ENCODE measurements at places on chromosomes 7 and 10.

DNA sequence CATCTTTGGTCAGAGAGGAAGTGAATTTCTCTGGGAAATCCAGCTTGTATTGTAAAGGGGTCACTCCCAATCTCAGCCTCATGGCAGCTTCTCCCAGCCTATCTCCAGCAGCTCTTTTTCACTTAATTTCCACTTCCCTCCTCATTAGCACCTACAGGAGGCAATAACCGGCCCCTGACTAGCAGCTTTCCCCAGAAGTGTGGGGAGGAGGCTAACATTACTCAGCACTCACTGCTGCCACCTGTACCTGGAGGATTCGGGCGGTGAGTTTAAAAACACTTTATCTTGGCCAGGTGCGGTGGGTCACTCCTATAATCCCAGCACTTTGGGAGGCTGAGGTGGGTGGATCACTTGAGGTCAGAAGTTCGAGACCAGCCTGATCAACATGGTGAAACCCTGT, 3.8 kb downstream of the NODAL start:
- no peak for DNase-seq

DNA sequence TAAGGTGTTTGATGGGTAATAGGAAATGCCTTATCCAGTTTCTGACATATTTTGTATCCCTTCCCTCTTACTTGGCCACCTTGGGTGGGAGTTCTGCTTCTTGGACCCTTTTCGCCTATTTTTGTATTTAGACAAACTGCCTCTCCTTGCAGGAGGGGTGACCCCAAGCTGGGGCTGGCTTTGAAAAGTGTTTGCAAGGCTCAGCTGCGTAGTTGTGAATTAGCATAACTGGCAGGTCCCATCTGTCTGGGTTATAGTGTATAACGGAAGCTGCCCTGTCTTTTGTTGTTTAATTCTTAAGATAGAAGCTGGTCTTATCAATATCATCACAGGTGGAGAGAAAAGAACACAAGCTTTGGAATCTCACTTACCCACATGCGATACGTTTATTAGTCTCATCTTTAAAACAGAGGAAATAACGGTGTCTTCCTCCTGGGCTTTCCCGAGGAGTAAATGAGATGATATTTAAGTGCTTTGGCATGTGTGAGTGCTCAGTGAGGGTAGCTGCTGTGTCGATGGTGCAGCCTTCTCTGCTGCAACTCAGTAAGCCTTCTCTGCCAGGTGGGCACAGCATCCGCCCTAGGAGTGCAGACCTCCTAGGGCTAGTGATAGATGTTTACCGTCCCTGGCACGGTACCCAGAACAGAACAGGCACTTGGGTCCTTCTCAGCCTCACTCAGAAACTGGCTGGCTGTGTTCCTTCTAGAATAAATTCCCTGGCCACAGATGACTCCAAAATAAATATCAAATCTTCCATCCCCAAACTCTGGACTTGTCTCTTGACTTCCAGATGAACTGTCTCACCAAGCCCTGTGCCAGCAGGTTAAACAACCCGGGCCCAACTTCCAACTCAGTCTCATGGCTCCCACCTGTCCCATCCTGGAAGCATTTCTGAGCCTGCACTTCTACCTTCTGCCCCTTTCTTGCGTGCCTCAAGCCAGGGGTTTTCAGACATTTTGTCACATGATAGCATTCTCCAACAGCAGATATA, 227.3 kb downstream of the GFRA1 start:
- DNase-seq = no peak

GRCh38 chr7:151727579-151728285, 149.2 kb downstream of the PRKAG2 start:
- no peak for DNase-seq

DNA sequence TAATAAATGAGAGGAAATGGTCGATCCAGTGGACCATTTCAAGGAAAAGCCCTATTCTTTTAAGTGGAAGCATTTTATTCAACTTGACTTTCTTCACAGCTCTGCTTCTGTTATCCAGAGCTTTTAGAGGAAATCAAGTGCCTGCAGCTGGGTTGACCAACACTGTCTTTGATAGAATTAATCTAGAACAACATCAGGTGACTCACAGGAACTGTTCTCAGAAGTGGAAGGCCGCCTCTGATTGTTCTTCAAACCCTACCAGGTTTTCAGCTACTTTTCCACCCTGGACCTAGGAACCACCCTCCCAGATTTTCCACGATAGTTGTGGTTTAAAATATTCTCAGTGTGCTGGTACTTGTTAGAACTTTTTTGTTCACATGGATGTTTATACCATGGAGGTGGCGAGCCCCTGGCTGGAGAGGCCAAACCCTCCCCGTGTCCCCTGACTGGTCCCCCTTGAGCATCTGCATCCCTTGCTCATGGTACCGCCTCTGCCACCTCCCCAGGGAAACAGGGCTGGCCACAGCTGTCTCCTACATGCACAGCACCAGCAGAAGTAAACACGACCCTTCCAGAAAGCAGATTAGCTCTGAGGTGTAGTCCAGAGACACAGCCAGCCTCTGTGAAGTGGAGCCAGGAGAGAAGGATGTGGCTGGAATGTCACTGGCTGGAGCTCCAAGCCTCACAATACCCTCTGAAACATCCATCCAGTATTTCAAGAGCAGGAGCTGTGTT, 293.3 kb downstream of the USP6NL start:
- no peak for DNase-seq

GRCh38 chr7:142477079-142477651, 219.3 kb upstream of the PRSS58 start:
- DNase-seq = no peak

GRCh38 chr7:19177269-19177668, 32.0 kb upstream of the FERD3L start:
- no peak for DNase-seq

GRCh38 chr7:41916450-41916927, 213.6 kb upstream of the INHBA start:
- DNase-seq = no peak

DNA sequence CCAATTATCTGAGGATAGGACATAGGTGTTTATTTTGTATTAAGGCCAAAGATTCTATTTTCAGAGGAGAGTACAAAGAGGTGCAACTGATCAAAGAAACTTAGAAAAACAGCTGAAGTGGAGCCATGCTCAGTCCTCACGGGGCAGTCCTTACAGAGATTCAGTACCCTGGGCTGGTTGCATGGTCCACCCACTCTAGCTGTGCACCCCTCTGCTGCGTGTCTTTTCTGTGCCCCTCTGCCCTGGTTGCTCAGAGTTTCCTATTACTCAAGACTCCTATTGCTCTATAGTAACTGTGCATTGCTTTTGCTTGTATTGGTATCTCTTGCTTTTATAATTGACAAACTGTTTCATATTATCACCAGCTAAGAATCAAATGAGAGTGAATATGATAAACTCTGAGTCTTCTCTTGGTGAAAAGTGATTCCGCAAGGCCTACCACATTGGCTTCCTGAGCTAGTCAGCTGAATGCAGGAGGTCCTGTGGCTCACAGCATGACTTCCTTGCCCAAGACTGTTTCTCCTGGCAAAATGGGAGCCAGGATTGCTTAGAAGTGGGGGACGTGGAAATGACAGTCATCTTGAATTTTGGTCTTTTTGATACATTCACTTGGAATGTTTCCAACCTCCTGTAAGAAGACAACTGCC, 137.0 kb downstream of the GLCCI1 start:
- DNase-seq = no peak

DNA sequence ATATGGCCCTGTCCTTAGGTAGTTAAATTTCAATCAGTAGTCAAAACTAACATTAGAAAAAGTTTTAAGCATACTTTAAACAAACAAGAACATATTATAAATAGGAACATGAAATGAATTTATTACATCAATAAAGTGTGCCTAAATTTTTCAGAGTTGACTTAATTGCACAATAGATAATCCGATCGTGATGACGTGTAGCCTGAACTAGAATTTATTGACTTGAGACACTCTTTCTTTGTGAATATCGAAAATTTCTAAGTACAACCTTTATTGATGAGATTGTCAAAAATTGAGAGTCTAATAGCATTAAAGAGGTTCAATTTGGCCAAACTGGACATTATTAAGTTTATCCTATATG, 56.0 kb downstream of the CALD1 start:
- DNase-seq = no peak

DNA sequence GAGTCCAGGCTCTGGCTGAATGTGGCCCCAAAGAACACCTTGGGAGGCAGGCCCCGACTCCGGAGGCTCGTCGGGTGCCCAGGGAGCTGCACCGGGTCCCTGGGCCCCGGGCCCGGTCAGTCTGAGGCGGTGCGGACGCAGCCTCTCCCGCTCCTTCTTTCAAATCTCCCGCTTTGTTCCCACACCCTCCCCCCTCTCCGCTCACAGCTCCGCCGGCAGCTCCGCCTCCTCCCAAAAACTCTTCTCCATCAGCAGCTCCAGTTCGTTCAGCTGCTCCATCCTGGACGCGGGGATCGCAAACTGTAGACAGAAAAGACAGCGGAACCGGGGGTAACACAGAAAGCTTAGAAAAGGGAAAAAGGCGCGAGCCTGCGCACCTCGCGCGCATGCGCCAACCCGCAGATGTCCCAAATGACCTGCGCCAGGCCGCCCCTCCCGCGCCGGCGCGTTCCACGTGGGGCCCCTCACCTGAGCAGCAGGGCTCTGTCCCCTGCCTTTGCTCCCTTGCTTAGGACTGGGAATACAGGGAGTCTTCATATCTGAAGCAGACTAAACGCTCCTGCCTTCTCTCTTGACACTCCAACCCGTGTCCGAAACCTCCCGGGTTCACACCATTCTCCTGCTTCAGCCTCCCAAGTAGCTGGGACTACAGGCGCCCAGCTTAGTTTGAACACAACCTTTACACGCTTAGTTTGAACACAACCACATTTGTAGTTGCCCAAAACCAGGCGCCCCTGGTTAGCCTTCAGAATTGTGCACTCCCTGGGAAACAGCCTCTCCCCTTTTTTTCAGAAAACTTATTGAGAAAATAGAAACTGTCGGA, at the start of gene DNA2:
TSS of gene DNA2 (minus strand) at position 388 of the 823 bp plus-strand sequence. CDS start at position 279, 109 bp downstream.
- no peak for DNase-seq

GRCh38 chr7:1301054-1301881, 68.6 kb downstream of the UNCX start:
- DNase-seq = no peak

- DNase-seq = no peak
Measured at GRCh38 chr10:97640868-97641811, 669 bp downstream of the PI4K2A start.

DNA sequence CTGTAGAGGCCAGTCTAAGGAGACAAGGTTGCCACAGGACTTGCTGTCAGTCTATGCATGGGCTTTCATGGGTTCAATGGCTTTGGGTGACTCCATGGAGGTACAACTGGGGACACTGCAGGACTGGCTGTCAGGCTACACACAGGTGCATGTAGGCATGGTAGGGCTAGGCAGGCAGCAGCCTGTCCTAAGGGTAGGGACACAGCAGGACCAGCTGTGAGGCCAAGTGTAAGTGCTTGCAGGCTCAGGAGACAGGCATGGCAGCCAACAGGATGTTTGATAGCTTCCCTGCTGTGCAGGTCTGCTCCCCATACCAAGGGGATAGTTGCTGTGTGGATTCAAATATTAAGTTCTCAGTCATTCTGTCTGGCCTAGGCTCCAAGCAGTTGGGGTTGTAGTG, 181.0 kb upstream of the NPY start:
- DNase-seq = no peak

DNA sequence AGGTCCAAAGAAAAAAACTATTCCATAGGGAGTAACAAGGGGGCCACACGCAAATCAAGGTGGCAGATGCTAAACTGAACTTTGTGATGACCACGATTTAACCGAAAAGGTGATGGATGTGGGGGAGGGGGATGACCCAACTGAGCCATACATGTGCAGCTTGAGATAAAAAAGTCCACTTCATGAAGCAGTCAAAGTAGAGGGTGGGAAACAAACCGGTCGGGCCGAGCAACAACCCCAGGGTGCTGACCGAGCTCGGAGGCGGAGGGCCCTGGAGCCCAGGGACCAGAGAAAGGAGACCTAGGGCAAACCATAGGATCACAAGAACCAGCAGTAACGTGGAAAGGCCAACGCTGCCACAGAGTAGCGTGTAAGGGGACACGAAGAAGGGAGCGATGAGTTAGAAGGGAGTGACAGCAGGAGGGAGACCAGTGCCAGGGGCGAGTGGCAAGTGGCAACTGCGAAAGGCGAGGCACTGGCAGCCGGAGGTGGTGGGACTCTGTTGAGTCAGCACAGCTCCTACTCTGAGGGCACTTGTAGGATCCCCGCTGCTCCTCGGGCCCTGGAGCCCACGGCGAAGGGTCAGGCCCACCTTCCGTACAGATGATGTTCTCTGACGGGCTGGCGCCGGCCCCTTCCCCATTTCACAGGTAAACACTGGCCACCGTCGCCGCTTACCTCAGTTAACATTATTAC, 540 bp downstream of the SNX13 start:
- no peak for DNase-seq

GRCh38 chr7:30155481-30155880, 20.7 kb downstream of the MTURN start:
- no peak for DNase-seq

DNA sequence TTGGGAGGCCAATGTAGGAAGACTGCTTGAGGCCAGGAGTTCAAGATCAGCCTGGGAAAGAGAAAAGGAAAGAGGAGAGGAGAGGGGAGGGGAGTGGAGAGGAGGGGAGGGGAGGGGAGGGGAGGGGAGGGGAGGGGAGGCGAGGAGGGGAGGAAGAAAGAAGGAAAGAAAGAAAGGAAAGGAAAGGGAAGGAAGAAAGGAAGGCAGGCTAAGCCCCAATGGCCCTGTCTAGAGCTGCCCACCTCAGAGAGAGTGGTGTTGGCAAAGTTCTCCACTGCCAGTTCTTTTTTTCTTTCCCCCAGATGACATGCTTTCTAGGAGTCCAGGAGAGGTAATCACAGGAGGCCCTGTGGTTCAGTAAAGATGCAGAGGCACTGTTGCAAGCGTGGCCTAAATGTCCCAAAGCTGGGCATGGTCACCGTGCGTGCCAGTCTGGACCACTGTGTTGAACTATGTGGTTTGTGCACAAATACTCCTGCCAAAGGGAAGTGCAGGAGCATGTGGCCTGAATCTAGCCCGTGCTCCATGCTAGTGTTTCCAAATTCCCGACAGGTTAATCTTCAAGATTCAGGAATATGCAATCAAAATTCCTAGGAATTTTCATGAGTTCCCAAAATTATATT, 39.7 kb downstream of the ODAD2 start:
- no peak for DNase-seq

DNA sequence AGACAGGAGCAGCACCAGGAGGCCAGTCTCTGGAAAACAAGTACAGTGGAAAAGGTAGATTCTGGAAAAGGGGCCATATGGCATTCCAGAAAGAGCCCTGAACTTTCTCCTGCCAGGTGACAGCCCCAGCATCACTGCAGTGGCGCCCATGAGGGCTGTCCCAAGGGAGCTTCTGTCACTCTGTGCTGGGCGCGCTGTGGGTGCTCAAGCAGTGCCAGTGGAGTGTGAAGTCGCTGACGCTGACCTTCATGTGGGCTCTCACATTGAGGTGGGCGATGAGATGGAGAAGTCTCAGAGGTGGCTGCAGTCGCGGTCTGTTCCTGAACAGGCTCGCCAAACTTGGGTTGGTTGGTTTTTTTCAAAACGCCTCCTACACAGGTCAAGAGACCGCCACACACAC, 38.2 kb downstream of the FKBP6 start:
- no peak for DNase-seq

GRCh38 chr7:57375783-57376182, 74.2 kb upstream of the ZNF716 start:
- no peak for DNase-seq

All from NCI-H524 treated with DMSO at 0.1 percent for 48 hours (cell line).